ENCODE measurements at places on chromosomes 4 and X.

DNA sequence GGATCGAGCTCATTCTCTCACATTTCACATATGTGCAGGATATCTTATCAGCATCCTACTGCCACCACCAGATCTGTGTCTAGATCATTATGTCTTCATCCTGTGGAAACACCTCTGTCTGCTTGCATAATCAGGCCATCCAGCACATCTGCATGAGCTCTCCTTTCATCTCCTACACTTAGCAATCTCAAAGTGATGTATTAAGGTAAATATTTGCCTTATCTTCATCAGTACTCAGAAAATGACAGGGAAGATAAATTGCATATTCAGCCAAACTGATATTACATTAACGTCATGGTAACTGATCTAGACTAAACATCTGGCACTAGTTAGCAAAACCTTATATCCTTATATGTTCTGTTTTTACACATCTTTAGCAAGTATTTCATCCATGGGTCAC, 207.3 kb upstream of the PABPC4L start:
- ATAC-seq = no peak

- ATAC-seq = no peak
Measured at GRCh38 chrX:49991758-49992157, 69.4 kb downstream of the CLCN5 start.

DNA sequence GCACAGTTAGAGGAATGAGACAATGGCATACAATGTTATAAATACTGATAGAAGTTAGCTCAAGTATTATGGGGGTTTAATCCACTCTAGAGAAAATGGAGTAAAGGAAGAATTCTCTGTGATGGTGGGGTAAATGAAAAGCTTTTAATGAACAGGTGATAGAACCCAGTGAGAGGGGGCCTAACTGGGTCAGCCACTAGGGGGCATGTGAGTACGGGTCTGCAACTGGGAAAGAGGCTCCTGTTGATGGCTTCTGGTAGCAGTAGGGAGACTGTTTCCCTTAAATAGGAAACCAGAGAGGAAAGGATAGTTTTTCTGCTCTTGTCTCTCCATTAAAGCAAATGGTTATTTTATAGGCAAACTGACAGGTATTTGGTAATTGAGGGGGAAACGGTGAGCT, 132.8 kb upstream of the GPR101 start:
- ATAC-seq = no peak

GRCh38 chr4:77734928-77735327, 84.2 kb downstream of the CNOT6L start:
- ATAC-seq = no peak

DNA sequence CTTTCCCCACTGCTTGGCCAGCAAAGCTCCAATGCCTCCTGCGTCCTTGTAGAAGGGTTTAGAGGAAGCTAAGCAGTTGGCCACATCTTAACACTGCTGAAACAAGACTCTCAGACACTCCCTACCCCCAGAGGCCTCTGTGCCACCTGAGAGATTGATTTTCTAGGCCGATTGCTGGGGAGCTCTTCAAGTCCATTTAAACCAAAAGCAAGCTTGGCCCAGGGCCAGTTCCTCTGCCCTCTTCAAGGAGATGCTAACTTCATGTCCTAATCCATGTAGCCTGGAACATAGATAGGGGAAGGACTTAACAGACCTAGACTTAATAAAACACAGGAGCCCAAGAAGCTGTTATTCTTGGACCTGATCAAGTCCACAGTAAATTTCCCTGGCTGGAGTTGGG, 27.2 kb upstream of the FMR1NB start:
- no peak for ATAC-seq

- no peak for ATAC-seq
Measured at GRCh38 chrX:2817036-2817435, 11.7 kb upstream of the GYG2 start.

- ATAC-seq = no peak
Measured at GRCh38 chrX:155923200-155923599, 42.1 kb downstream of the VAMP7 start.

- ATAC-seq = peak; percentile 33
Measured at GRCh38 chr4:15918484-15919129, 19.9 kb downstream of the FGFBP1 start.

GRCh38 chr4:82097504-82097903, 276.3 kb downstream of the HNRNPD start:
- ATAC-seq = no peak

DNA sequence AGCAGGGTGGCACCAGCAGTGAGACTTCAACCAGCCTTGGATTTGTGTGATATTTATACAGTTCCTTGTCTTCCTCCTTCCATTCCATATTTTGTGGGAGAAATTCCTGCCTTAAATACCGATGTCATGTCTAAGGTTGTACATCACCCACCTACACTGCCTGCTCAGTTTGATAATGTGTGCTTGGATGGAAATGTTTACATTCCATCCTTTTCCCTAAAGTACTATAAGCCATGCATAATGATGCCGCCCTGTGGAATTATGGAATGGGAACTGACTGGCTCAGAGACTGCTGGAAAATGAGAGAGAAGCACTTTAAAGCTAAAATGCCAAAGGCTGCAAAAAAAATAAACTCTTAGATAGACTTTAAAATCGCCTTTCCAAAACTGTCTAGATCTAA, 11.3 kb upstream of the GLUD2 start:
- no peak for ATAC-seq

DNA sequence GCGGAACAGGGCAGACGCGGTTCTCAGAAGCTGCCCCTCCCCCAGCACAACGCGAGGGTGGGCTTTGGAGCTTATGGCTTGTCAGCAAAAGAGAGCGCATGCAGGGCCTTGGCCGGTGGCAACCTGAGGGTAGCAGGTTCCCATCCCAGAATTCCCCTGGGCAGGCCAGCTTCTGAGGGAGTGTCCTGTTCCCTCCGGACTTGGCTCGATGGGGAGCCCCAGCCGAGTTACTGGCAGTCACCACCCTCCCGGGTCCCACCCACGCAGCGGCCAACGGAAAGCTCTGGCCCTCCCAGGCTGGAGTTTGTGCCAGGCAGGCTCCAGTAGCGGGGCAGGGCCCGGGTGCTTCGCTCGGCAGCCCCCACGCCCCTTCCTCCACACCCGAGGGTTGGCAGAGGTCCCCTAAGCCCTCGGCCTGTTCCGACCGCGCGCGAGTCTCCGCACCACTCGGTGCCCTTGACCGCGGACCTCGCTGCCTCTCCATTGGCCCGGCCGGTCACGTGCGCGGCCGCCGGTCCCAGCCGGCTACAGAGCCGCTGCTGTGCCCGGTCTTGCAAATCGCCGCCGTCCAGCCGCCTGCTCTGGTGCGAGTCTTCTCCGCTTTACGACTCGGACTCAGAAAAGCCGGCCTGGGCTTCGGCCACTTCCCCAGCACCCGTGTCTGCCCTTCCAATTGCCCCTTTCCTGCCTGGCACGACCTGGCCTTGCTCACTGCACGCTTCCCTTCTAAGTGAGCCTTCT, 20.9 kb upstream of the MTM1 start:
- ATAC-seq = peak; percentile 74

- no peak for ATAC-seq
Measured at GRCh38 chr4:3516836-3517730, 15.1 kb downstream of the LRPAP1 start.

DNA sequence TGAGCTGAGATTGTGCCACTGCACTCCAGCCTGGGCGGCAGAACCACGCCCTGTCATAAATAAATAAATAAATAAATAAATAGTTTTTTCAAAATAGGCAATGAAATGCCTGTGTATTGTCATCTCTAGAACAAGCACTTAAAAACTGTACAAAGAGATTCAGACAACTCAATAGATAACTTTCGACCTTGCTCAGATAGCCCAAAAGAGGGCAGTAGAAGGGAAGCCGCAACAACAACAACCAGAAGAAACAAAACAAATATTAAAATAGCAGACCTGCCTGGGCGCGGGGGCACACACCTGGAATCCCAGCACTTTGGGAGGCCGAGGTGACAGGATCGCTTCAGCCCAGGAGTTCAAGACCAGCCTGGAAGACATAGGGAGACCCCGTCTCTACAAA, 9.4 kb upstream of the CLDN34 start:
- no peak for ATAC-seq

DNA sequence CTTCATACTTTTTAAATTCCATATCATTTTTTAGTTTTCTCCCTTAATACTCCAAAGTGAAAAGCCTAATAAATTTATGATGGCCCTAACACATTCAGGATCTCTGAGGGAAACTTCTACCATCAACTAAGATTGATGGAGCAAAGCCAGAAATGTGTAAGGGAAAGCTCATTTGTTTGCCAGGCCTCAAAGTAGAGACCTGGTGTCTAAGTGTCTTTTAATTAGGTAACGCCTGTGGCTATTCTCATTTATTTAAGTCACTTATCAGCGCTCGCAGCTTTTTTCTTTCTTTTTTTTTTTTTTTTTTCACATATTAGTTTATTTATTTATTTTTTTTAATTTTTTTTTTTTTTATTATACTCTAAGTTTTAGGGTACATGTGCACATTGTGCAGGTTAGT, 242.4 kb downstream of the TMA16 start:
- no peak for ATAC-seq

DNA sequence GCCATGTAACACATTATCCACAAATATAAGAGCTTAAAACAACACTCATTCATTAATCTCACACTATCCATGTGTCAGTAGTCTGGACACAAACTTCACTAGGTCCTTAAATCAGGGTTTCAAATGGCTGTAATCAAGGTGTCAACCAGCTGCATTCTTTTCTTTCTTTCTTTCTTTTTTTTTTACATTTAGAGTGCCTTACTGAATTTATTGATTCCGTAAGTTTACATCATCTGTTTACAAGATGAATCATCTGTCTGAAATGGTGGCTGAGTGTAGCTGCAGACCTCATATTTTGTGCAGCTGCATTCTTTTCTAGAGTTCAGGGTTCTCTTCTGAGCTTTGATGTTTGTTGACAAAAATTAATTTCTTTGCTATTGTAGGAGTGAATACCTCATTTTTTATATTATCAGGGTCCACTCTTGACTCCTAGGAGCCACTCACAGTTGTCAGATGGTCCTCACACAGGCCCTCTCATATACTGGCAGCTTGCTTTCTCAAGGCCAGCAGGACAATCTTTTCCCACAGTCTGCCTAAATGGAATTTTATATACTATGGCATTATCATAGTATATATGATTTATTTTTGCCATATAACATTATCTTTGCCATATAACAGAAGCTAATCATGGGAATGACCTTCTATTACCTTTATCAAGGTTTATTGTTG, 37.8 kb downstream of the SPOCK3 start:
- ATAC-seq = no peak
